ENCODE measurements at places on chromosomes 5 and 9.

- DNase-seq, result no peak
Observed at GRCh38 chr5:106127985-106128384, 1542.8 kb downstream of the EFNA5 start.

DNA sequence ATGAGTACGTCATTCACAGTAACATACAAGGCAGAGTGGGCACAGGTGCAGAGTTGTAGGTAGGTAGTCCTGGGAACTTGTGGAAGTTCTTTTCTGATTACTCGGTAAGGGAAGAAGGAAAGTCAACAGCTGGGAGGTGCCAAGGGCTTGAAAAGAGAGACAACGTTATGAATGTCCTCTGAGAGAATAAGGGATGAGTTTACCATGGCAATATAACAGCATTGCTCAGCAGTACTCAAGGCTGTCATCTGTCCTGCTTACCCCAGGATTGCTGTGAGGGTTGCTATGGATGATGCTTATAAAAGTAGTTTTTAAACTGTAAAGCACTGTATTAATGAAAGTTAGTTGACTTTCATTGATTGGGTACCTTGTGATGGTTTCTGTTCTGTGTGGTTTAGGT lies 369.1 kb upstream of the SGCD start:
- DNase-seq, result no peak

GRCh38 chr5:147957901-147958300 lies 51.6 kb upstream of the C5orf46 start:
- no peak for DNase-seq

DNA sequence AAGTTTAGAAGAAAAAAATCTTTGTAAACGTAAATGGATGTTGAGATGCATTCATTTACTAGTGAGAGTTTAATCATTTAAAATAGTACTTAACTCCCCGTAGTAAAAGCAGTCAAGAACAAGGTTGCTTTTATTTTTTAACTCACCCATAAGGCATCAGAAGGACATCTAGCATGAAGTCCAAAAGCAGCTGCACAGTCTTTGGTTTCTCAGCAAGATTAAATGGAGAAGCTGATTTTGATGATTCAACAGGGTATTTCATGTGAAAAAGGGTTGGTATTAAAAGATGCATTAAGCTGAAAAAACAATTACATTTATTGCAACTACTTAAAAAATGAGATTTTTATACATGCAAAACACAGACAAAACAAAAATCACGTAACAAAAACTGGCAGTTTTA lies 44.0 kb downstream of the ECPAS start:
- no peak for DNase-seq

GRCh38 chr9:126386088-126386487 lies 59.5 kb downstream of the MVB12B start:
- no peak for DNase-seq

DNA sequence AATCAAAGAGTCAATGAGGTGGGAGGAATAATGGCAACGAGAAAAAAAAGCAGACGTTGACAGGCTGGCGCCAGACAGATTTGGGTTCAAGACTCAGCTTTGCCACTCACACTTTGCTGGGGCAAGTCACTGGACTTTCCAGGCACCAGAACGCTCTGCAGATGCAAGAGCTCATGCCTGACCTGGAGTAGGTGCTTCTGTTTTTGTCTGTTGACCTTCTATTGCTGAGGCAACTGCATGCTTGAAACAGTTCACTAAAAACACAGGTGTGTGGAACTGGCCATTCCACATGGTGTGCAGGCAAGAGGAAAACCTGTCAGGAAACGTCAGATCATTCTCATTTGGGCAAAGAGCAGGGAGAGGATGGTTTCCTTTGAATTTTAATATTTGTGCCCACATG lies 161.2 kb upstream of the SMIM23 start:
- DNase-seq, result no peak

Measured in epithelial cell of proximal tubule (primary cell).